MG63 (cell line): ENCODE measurements at places on chromosomes 13 and 19. TPM values are rescaled to one million over a fixed set of nuclear protein-coding genes. Genes with fewer than 3 reads are reported as not detected.

PRKACA gene
- 22.7 and 48.4 TPM in 2 replicates for total RNA-seq

DNA sequence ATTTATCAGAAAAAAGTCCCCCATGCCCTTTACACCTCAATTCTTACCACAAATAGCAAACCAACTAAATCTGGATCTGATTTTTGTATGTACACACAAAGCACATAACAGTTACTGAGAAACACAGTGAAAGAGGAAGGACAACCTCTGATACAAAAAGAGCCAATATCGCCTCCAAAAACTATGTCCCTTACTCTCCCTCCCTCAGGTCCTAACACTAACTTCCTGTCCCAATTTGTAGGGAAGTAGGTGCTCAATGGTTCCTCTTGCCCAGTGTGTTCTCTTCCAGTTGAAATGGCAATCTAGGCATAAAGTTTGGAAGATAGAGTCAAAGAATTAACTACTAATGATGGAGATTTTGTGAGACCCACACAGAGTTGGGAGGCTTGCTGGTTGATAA is 15.8 kb upstream of the FPR3 start:
- no peak for DNase-seq

- DNase-seq, result no peak
Measured at GRCh38 chr19:48915757-48916156, 15.6 kb downstream of the NUCB1 start.

DNA sequence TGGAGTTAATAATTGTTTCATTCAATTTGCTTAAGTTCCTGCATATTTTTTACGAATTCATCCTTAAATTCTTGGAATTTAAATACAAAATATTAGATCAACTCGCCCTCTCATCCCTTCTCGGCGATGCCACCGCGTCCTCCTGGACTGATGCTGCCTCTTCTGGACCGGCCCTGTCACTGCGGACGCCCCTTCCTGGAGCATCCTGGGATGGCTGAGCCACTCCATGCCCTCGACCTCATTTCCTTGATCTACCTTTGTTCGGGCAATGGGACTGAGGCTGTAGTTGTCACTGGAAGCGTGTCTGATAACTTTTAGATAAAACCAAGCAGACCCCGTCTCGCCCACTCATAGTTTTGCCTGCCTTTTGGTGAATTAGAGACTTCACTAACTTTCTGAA is 283.7 kb downstream of the TEX29 start:
- no peak for DNase-seq

NCR1 gene
- not detected in 2 replicates for total RNA-seq
